ENCODE measurements at places on chromosomes 3 and 15. TPM values are rescaled to one million over a fixed set of nuclear protein-coding genes. Genes with fewer than 3 reads are reported as not detected.
A peak's percentile ranks its signal among the peaks of the same experiment; 100 is the strongest.

REC114 gene
- polyA plus RNA-seq, result not detected

CHL1 gene
- polyA plus RNA-seq, result 23.7 TPM

GRCh38 chr3:184222521-184222920, 6.9 kb upstream of the VWA5B2 start:
- DNase-seq, result no peak

DNA sequence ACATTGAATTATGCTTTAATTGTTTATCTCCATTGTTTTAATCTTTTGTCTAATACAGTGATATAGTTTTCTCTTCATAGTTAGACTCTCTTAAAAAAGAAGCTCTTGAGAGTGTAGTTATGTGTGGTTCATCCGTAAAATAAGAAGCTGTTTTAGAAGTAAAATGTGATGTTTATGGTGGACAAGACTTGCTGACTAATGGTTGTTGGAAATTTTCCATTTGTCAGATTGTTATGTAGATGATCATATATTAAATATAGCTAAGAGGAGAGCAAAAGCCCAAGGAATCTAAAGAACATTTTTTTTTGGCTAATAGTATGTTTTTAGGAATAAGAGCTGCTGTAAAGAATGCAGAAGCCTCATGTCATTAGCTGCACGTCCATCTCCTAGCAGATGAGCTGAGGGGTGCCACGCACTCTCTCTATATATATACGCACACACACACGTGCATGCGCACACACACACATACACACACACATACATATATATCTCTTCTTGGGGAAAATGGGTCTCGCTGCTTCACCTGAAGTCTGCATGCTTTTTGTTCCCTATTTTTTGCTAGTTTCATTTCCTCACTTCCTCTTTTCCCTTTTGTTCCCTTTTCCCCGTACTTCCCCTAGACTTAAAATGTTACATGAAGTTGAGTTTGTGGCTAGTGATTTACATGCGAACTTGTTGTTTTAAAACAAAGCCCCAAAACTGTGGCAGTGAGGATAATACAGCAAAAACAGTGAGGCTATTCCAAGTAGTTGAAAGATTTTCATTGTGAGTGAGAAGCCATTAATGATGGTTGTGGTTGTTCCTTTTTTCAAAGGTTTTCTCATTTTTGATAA, 107.8 kb downstream of the MBNL1 start:
- no peak for DNase-seq

DNA sequence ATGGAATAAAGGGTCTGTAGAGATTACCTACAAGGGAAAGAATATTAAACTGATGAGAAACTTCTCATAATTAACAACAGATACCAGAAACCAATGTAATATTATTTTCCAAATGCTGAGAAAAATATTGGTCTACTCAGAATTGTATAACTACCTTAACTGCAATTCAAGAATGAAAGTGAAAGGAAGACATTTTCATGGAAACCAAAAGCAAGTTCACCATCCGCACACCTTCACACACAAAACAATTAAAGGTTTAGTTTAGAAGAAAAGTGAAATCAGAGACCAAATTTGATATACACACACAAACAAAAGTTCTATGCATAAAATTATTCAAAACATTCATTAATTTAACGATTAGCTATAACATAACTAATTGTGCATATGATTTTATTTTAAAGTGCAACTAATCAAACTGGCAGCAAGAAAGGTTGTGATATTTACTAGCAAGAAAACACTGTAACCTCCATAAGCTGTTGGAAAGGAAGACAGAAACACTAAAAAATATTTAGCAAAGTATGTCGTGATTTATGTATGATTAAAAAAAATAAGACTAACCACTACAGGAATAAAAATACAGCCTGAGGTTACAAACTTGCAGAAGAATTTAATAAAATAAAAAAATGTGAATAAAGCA, 395.5 kb downstream of the FGF12 start:
- DNase-seq, result no peak

GRCh38 chr3:16073203-16073602, 101.3 kb upstream of the GALNT15 start:
- DNase-seq, result no peak

DNA sequence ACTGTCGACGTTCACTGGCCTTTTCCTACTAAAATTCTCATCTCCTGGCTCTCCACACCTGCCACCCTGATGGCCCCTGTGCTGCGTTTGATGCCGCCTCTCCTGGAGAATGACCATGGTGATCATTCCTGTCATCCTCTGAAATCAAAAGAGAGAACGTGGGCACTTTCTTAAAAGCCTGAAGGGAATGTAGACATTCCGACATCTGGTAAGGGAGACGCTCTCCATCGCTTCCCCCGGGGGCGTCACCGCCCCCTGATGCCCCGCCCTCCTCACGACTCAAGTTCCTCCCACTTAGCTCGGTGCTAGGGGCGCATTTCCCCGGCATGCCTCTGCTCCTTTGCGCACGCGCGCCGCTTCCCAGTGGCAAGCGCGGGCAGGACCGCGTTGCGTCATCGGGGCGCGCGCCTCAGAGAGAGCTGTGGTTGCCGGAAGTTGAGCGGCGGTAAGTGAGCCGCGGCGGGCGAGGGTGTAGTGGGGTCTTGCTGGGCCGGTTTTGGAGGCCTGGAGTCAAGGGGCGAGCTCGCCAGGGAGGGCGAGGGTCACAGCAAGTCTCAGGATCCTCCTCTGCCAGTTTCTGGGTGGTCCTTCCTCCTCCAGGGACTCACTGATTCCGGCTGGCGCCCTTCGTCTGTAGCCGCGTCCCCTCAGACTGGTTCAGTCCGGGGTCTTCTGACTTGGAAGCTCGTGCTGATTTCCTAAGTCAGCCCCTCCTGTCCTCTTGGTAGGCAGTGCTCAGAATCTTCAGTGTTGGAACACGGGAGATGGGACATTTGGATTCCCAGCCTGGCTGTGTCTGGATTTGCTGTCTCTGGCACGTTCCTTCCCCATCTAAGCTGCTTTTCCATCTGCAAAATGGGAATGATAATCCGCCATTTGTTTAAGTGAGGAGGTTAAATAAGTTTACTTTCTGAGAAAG, at the start of gene ATG7:
Gene ATG7 (plus strand): TSS at position 412 of the 919 bp plus-strand sequence. CDS start 26,299 bp downstream, outside the sequence.
- DNase-seq, result peak; percentile 89

All from left renal cortex interstitium (tissue), 4 donors.